ENCODE measurements at places on chromosomes 7 and 10.

DNA sequence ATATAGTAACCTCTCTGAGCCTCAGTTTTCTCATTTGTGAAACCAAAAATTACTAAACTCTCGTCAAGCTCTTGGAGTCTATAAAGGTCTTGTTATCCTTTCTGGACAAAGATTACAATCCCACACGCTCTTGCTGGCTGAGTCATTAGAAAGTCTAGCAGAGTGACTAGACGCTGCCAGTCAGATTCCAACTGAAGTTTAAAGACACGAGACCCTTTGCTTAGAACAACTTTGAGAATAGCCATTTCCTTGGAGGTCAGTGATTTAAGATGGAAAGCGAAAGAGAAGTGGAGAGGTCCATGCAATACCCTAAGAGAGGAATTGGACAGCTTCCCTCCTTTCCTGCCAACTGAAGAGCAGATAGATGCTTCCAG is 119.5 kb downstream of the APBB1IP start:
- DNase-seq, result peak; percentile 45

GRCh38 chr7:18041191-18041590 is 13.5 kb upstream of the PRPS1L1 start:
- no peak for DNase-seq

- no peak for DNase-seq
Measured at GRCh38 chr7:113606325-113606724, 312.5 kb downstream of the PPP1R3A start.

- no peak for DNase-seq
Measured at GRCh38 chr10:5095687-5096086, 1.5 kb downstream of the AKR1C3 start.

- no peak for DNase-seq
Measured at GRCh38 chr10:133391761-133392518, 2.0 kb upstream of the MTG1 start.

GRCh38 chr7:159049266-159050025 is 95.2 kb downstream of the VIPR2 start:
- DNase-seq, result no peak

GRCh38 chr10:10816447-10816846 is 201.2 kb upstream of the CELF2 start:
- DNase-seq, result no peak

DNA sequence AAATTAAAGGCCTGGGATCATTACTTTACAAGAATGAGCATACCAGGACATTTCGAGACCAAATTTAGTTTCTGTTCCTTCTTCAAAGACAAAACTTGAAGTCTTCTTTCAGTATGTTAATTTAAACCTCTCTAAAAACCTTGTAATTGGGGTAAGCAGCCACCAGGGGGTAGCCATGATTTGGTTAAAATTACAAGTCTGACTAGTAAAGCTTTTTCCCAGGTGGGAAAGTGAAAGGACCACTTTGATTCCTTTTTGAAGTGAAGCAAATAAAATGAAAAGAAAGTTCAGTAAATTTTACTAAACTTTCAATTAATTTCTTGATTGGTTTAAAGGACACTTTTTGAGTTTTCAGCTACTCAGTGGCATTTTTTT is 294.3 kb downstream of the BBS9 start:
- DNase-seq, result no peak

- DNase-seq, result no peak
Measured at GRCh38 chr7:157250605-157251228, 86.1 kb upstream of the DNAJB6 start.
